Neural cell (in vitro differentiated cells): ENCODE measurements at places on chromosomes 2 and 18. TPM values are rescaled to one million over a fixed set of nuclear protein-coding genes. Genes with fewer than 3 reads are reported as not detected.

TUBA4B gene
- polyA plus RNA-seq: not detected in 2 replicates

FAM124B gene
- polyA plus RNA-seq: not detected in 2 replicates

DARS1 gene
- 37.9 and 38.7 TPM in 2 replicates for polyA plus RNA-seq

NFATC1 gene
- polyA plus RNA-seq: 0.37 TPM in 1 of 2 replicates, not detected in the other

LINC00305 gene
- polyA plus RNA-seq: not detected in 2 replicates

TMEM178A gene
- 31.8 and 32.4 TPM in 2 replicates for polyA plus RNA-seq

INHBB gene
- 0.10 TPM in 1 of 2 replicates, not detected in the other for polyA plus RNA-seq

CCDC85A gene
- 24.7 and 30.6 TPM in 2 replicates for polyA plus RNA-seq

BAZ2B gene
- polyA plus RNA-seq: 103 and 150 TPM in 2 replicates

ALPP gene
- polyA plus RNA-seq: not detected in 2 replicates

C2orf66 gene
- polyA plus RNA-seq: 1.4 and 2.4 TPM in 2 replicates

IL18R1 gene
- polyA plus RNA-seq: 0.09 TPM in 1 of 2 replicates, not detected in the other

MC5R gene
- not detected in 2 replicates for polyA plus RNA-seq

SCN9A gene
- 8.3 and 10.4 TPM in 2 replicates for polyA plus RNA-seq

CYP27C1 gene
- polyA plus RNA-seq: 0.84 and 2.3 TPM in 2 replicates

POTEE gene
- 0.38 and 1.3 TPM in 2 replicates for polyA plus RNA-seq

TSPYL6 gene
- not detected in 2 replicates for polyA plus RNA-seq

PRKAG3 gene
- not detected in 2 replicates for polyA plus RNA-seq

AUP1 gene
- polyA plus RNA-seq: 153 and 163 TPM in 2 replicates

TSHZ1 gene
- 0.40 and 1.1 TPM in 2 replicates for polyA plus RNA-seq

TUBA3E gene
- polyA plus RNA-seq: not detected in 2 replicates
